ENCODE measurements at places on chromosomes 1 and 21.

DNA sequence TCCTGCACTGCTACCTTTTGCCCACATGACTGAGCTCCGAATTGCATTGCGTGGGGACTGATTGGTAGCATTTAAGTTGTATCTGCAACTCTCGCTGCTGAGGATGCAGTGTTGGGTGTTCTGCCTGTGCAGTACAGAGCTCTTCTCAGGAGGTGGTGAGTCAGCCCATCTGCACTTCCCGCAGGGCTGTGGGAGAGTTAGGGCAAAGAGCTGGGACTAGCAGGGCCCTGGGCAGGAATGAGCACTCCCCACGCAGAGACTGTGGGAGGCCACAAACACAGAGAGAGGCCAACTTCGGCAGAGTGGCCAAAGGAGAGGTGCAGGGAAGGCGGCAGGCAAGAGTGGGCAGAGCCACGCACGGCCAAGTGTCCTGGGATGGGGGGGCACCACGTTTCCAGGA lies 244.7 kb downstream of the SIPA1L2 start:
- DNase-seq: no peak

GRCh38 chr1:224333309-224333926 lies 3.4 kb upstream of the NVL start:
- no peak for DNase-seq

- no peak for DNase-seq
Observed at GRCh38 chr1:226486161-226486560, 62.4 kb upstream of the STUM start.

GRCh38 chr1:206032380-206033140 lies 8.9 kb upstream of the CTSE start:
- DNase-seq: no peak

DNA sequence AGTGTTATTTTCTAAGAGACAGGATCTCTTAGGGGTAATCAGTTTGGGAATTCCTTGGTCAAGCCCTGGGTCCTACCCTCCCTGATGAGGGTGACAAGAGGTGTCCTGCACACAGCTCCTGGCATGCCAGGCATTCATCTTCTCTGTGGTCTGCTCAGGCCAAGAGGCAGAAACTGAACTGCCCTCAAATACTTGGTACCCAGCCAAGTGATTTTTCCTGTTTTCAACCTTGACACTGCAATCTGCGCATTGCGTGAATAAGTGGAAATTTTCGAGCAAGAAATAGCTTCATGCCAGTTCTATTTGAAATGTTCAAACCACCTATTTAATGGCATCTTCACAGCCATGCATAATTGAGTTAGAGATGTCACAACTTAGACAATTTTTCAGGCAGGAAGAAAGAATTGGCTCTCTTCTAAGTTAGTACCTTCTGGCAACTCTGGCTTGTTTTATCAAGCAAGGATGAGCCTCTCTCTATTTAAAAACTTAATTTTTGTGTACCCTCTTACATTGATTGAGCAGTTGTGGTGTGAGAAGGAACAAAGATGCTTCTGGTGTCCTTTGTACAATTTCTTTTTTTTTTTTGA lies 27.0 kb downstream of the DNM3 start:
- no peak for DNase-seq

- no peak for DNase-seq
Observed at GRCh38 chr1:244236101-244236500, 185.0 kb downstream of the ZBTB18 start.

DNA sequence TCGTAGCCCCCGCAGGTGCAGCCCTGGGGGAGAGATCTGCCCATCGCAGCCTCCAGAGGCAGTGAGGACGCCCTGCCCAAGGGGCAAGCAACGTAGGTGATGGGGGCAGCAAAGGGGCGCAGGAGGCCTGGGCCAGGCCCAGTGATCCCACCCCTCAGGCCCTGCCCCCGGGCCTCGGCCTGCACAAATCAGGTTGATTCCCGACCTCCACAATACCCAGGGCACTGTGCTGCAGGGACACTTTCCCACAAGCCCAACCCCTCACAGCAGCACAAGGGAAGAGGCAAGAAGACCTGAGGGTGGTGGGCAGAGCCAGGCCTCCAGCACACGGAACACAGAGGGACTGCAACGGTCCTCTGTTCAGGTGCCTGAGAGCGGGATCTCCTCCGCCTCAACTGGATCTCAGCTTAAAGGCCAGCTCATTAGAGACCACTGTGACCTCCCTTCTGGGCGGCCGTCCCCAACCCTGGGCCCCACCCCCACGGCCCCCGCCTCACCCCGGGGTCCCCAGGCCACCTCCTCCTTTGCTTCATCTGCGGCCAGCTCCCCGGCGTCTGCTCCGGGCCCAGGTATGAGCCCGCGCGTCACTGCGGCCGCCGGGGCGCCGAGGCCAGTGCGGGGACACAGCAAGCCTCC lies 812 bp upstream of the ARF1 start:
- no peak for DNase-seq

GRCh38 chr1:64549464-64550239 lies 79.7 kb downstream of the CACHD1 start:
- DNase-seq: no peak

GRCh38 chr1:199081739-199082138 lies 442.9 kb downstream of the PTPRC start:
- DNase-seq: no peak

DNA sequence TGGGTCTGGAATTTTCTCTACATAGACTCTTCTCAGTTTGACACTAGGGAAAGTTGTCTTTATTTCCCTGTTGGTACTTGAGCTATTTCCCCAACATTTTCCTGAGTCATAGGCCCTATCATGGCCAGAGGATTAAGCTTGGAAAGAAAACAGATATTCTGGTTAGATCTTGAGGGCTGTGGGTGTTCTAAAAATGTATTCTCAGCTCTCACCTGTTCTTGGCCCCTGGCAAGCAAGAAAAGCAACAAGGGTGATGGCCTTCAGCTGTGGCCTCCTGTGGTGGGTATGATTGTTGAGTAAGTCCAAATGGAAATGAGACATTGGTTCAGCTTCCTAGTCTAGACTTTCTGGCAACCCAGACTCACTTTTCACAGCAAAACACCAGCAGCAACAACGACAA lies 17.4 kb upstream of the LCE3A start:
- no peak for DNase-seq

GRCh38 chr1:204094856-204095634 lies 22.1 kb downstream of the SOX13 start:
- no peak for DNase-seq

- no peak for DNase-seq
Observed at GRCh38 chr1:219428651-219429050, 184.3 kb downstream of the ZC3H11B start.

DNA sequence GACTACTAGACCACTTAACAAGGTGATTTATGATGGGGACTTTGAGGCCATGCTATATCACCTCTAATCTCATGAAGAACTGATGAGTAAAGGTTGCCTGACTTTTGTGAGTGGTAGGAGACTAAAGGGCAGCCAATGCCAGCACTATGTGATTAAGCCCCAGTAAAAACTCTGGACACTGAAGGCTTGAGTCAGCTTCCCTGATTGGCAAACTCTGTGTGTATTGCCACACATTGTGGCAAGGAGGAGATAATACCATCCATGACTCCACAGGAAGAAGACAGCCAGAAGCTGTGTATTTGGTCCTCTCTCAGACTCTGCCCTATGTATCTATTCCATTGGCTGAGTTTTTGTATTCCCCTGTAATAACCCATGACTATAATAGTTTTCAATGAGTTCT lies 413.3 kb upstream of the ZRANB2 start:
- no peak for DNase-seq

GRCh38 chr1:60052601-60053000 lies 21.0 kb downstream of the C1orf87 start:
- no peak for DNase-seq

GRCh38 chr1:29626066-29626465 lies 389.7 kb downstream of the PTPRU start:
- no peak for DNase-seq

DNA sequence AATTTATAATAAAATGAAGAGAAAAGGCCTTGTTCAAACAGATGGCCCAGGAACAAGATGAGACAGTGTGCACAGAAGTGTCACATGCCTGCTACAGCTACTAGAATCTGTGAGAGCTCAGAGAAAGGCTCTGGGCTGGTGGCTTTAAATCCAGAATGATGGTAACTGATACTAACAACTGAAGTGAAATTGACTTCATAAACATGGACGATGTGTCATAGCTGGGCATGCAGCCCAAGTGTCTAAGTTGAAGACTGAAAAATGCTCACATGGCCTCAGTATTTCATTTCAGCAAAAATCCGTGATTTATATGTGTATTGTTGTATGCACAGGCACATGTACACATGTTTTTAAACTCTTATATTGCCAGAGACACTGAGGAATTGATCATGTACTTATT lies 208.3 kb upstream of the RUNX1 start:
- no peak for DNase-seq

GRCh38 chr1:208829595-208829994 lies 585.4 kb upstream of the PLXNA2 start:
- no peak for DNase-seq
